ENCODE measurements at places on chromosomes 6 and 20.

- DNase-seq = no peak
- H3K4me3 ChIP-seq = no peak overlapping the region
- H3K4me1 ChIP-seq = no peaks in the 10 kb centered on the region
- H3K27ac ChIP-seq = no peak overlapping the region
Measured at GRCh38 chr6:136230219-136230853, 19.8 kb downstream of the MTFR2 start.

DNA sequence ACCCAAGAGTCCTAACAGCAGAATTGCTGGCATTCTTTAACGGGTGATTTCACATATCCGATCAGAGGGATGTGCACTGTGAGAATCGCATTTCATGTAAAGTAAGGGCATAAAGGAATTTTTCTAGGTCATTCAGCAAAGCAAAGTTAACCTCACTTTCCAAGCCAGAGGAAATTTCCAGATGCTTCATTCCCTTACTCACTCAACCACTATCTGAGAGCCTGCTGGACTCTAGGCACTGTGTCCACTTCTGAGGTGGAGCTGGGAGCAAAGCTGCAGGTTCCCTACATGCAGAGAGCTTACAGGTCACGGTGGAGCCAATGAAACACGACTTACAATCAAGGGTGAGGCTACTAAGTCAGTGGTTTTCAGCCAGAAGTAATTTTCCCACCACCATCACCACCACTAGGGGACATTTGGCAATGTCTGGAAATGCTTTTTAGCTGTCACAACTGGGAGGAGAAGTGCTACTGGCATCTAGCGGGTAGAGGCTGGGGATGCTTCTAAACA lies 34.5 kb upstream of the TSHZ2 start:
- H3K36me3 ChIP-seq = no peaks in the 10 kb centered on the region
- H3K27me3 ChIP-seq = no peaks in the 10 kb centered on the region
- no peaks in the 10 kb centered on the region for H3K4me1 ChIP-seq
- no peak overlapping the region for H3K27ac ChIP-seq
- H3K4me3 ChIP-seq = no peak overlapping the region

GRCh38 chr6:57138026-57138425 lies 34.1 kb upstream of the BAG2 start:
- no peaks in the 10 kb centered on the region for H3K27me3 ChIP-seq
- no peak overlapping the region for H3K27ac ChIP-seq
- no peak for DNase-seq
- H3K4me1 ChIP-seq = no peaks in the 10 kb centered on the region
- peaks cover 4% of the 10 kb centered on the region for H3K36me3 ChIP-seq

- H3K4me3 ChIP-seq = no peak overlapping the region
- peak; percentile 62 for DNase-seq
- H3K4me1 ChIP-seq = no peaks in the 10 kb centered on the region
- H3K27ac ChIP-seq = no peak overlapping the region
- H3K36me3 ChIP-seq = no peaks in the 10 kb centered on the region
Measured at GRCh38 chr6:43873806-43874714, 104.0 kb downstream of the VEGFA start.

GRCh38 chr6:83872386-83873118 lies 13.1 kb downstream of the CYB5R4 start:
- H3K27ac ChIP-seq = no peak overlapping the region
- no peaks in the 10 kb centered on the region for H3K4me1 ChIP-seq
- DNase-seq = no peak
- H3K27me3 ChIP-seq = no peaks in the 10 kb centered on the region

- no peak for DNase-seq
- H3K36me3 ChIP-seq = no peaks in the 10 kb centered on the region
- no peak overlapping the region for H3K4me3 ChIP-seq
- H3K27ac ChIP-seq = no peak overlapping the region
- H3K27me3 ChIP-seq = no peaks in the 10 kb centered on the region
- no peaks in the 10 kb centered on the region for H3K4me1 ChIP-seq
Measured at GRCh38 chr20:12728782-12729181, 280.0 kb upstream of the SPTLC3 start.

DNA sequence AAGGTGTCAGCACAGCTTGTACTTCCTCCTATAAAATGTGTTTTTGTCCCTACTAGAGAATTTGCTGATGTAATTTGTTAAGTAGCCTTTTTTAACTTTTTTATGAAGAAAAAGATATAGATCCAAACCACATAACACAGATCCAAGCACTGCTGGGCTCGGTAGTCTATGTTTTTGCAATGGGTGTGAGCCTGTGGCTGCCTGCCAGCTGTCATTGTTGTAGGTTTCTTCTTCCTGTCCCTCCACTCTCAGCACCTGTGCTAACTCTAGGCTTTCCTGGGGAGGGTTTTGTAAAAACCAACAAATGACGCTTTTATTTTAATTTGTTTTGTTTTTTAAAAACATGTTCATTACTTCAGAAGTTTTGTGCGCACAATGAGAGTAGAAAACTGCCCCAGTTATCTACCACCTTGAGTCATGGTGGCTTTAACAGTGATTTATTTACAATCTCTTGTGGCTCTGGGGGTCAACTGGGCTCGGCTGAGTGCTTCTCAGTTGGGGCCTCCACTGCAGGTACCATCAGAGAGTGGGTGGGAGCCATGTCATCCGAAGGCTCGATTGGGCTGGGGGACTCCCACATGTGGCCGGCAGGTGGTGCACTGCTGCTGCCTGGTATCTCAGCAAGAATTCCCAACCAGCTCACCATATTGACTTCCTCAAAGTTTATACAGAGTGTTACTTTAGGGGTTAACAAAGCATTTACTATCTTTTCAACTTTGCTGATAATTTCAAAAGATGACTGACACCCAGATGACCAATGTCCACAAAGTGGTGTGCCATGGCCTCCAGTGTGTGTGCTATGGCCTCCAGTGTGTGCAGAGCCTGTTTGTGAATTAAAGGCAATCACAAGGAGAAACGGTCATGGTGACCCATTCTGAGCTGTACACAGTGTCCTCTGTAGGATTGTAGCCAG lies 3.0 kb upstream of the CCR6 start:
- peaks cover 4% of the 10 kb centered on the region for H3K4me1 ChIP-seq
- no peaks in the 10 kb centered on the region for H3K36me3 ChIP-seq
- no peaks in the 10 kb centered on the region for H3K27me3 ChIP-seq
- H3K4me3 ChIP-seq = no peak overlapping the region
- peak; percentile 70 for DNase-seq

DNA sequence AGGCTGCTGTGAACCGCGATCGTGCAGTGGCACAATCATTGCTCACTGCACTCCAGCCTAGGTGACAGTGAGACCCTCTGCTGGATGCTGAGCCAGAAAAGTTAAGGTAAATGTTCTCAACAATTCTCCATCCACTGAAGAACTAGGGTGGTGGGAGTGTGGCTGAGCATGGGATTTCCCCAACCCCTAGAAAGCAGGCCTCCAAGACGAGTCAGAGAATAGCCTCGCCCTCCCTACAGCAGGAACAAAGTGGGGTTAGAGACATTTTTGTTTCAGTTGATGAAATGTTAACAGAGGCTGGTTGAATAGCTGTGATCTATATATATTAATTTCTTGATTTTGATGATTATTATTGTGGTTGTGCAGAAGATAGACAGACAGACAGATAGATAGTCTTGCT lies 6.1 kb upstream of the ALDH8A1 start:
- no peak overlapping the region for H3K4me3 ChIP-seq
- H3K27ac ChIP-seq = no peak overlapping the region
- H3K4me1 ChIP-seq = peaks cover 7% of the 10 kb centered on the region
- DNase-seq = no peak
- H3K27me3 ChIP-seq = no peaks in the 10 kb centered on the region
